GM12891 (cell line): ENCODE measurements at places on chromosomes 7 and 10.

DNA sequence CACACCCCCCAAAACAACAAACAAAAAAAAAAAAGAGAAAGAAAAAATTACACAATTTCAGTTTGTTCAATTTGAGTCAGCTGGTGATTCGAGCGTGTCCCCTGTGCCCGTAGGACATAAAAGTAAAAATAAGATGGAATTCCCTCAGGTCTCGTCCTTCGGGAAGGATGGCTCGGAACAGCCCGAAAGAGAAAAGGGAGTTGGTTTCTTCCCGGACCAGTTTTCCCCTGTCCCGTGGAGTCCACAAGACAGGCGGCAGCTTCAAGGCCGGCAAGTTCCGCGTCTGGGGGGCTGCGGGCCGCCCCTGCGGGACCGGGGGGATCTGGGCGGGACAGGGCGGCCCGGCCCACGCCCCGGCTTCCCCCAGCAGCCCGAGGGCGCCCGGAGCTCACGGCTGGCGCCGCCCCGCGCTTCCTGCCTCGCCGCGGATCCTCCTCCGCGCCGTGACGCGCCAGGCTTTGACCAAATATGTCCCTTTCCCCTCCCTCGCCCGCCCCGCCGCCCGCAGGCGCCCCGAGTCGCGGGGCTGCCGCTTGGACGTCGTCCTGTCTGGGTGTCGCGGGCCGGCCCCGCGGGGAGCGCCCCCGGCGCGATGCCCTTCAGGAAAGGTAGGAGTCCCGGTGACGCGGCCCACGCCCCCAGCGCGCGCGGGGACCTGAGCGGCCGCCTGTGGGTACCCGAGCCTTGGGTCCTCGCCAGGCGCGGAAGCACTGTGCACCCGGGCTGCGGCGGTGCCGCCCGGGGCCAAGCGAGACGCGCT lies 55.8 kb downstream of the RBM17 start:
- peak; percentile 89 for DNase-seq

DNA sequence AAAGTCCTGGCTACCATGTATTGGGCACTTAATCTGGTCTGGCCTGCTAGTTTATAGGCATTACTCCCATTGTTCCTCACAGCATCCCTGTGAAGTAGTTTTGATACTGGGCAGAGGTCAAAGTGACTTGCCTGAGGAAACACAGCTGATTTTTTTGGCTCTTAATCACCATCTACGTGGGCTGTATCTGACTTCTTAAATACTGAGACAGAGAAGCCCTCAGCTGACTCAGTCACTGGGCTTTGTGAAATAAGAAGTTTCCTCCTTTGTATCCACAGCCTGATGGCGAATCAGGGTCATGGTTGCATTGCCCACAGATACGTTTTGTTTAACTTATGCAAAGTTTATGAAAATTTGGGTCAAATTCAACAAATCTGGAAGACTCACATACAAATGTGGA lies 13.2 kb downstream of the TACR2 start:
- no peak for DNase-seq

GRCh38 chr7:24464861-24465260 lies 108.4 kb upstream of the PALS2 start:
- DNase-seq, result no peak

GRCh38 chr10:36280890-36281499 lies 638.9 kb upstream of the FZD8 start:
- DNase-seq, result no peak

- DNase-seq, result no peak
These were observed 15.0 kb downstream of the DAGLB start for GRCh38 chr7:6432781-6433180.

DNA sequence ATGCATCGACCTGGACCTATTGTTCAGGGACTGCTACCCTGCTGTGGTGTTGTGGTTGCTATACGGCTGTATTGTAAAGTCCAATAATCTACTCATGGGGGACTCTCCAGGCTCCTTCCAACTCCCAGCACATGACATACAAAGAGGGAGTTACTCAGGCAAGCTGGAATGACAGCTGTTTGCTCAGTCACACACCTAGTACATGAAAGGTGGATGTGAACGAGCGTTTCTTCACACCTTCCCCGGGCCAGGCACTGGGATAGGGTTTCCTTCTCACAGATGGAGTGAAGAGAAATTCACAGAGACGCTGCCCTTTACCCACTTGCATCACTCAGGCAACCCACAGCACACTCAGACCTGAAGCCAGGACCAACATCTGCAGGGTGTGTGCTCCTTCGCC lies 215.7 kb downstream of the TNS3 start:
- DNase-seq, result no peak

DNA sequence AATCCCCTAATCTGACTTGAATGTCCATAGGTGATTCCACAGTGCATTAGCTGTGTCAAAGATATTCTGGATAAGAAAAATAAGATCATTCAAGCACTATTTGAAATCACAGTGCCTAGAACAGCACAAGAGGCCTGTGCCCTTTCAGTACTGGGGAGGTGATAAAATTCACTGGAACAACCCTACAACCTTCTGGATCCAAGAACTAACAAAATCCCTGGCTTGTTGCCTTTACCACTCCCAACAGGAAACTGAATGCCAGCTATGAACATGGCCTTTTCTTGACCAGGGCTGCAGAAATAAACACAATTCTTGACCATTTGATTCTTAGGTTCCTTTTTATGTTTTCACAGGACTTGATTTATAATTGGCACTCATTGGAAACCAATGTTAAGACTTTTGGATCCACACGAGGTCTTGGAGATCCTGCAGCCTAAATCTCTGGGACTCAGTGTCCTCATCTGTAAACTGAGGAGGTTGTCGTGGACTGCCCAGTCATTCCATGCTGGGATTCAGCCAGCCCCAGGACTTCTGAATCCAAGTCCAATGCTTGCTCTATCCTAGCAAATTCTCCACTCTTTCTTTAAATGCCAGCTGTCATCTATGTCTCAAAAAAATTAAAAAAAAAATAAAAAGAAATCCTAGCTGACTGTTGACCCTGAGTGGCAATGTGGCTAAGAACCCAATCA lies 624.7 kb downstream of the KCNMA1 start:
- no peak for DNase-seq

DNA sequence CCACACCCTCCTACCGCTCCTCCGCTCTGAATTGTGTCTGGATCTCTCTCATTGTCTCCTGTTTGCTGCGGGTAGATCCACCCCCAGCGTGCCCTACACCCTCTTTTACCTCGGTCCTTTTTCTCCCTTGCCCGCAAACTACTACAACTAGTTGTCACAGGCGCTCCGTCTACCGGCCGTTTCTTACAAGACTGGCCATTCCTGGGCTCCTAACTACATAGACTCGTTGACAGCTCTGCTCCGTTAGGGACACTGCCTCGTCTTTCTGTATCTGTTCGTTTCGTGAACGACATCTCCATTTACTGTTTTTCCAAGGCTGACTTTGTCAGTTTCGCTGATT lies 786 bp downstream of the TAF3 start:
- peak; percentile 10 for DNase-seq

DNA sequence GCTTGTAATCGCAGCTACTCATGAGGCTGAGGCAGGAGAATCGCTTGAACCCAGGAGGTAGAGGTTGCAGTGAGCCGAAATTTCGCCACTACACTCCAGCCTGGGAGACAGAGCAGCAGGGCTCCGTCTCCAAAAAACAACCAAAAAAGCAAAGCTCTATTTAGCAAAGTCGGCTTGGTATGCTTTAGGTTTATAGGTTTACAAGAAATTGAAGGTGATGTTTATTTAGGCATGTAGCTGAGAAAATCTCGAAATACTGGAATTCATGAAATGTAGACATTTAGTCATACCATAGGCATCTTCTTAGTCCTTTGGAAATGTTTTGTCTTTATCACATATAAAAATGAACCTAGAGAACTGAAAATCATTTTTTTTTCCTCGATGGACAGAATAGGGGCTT lies 453.8 kb upstream of the ANKRD30A start:
- no peak for DNase-seq

DNA sequence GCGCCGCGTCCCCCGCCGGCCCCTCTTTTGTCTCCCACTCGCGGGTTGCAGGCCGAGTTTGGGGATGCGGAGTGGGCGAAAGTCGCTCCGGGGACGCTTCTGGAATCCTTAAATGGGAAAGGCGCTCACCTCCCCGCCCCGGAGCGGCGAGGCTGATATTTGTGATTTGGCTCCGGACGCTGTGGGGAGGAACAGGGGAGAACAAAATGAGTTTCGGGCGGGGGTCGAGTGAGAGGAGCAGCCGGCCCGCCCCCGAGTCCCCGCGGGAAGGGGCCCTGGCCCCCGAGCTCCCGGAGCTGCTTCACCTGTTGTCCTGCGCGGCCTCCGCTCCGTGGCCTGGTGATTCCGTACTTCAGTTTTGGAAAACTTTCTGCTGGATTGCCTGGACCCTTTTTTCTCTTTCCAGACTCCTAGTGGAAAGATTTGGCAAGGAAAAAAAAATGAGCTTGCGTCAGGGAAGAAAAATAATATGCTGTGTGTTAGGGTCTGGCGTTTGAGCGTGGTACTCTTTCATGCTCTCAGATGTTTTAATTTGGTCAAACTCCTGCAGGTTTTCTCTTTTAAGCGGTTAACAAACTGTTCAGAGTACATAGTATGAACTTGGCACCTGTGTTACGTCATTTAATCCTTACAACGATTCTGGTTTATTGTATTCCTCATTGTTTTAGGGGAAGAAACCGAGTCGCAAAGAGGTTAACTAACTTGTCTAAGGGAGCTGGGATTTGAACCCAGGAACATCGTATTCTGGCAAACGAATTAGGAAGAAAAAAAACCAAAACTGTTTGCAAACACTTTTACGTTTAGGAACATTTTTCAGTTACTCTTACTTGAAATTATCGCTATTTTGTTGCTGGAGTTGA lies 924 bp downstream of the BMPR1A start:
- no peak for DNase-seq

DNA sequence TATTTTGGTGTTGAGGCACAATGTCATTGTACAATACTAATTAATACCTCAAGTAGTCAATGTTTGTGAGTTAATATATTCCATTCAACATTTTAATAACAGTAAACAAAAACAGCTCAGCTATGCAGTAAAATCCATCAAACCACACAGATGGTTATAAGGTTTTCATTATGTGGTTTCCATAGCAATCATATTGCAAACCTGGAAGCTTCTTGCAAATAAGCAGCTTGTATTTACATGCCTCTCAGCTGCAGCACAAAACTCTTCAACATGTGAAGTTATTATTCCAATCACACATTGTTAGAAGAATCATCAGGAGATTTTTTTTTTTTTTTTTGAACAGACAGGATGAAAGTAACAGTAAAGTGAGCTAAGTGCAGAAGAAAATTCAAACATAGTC lies 170.2 kb downstream of the SKAP2 start:
- no peak for DNase-seq

- no peak for DNase-seq
These were observed 836.1 kb upstream of the KCND2 start for GRCh38 chr7:119436882-119437281.

- peak; percentile 50 for DNase-seq
These were observed 570 bp upstream of the PRTFDC1 start for GRCh38 chr10:24952707-24953645.

GRCh38 chr10:132407243-132407746 lies 10.3 kb downstream of the PWWP2B start:
- DNase-seq, result no peak

GRCh38 chr7:70926666-70927065 lies 205.3 kb upstream of the GALNT17 start:
- no peak for DNase-seq

DNA sequence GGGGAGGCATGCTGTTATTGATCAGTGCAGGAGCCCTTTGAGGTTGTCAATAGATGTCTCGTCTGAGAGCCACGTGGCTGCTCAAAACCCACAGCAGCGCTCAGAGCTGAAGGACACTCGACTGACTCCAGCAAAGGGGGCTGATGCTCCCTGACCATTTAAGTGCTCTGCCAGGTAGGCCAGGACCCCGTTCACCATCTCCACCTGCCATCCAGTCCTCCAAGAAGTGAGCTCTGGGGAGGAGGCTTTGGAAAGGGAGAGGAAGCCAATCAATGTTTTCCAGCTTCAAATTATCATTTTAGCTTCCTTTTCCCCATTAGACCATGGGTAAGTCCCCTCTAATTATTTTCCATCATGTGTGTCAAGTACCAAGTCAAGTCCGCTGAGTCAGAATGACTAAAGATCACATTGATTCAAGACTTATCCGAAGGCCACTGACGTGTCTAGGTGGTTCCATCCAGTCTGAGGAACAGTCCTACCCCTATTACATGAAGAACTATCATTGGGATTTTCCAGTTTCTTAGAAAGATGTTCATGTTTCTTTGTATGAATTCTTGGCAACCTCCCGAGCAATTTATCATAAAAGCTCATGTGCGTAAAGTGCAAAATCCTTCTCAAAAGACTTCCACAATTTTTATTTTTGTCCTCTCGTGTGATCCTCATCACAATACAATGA lies 302.6 kb upstream of the LYZL1 start:
- no peak for DNase-seq

DNA sequence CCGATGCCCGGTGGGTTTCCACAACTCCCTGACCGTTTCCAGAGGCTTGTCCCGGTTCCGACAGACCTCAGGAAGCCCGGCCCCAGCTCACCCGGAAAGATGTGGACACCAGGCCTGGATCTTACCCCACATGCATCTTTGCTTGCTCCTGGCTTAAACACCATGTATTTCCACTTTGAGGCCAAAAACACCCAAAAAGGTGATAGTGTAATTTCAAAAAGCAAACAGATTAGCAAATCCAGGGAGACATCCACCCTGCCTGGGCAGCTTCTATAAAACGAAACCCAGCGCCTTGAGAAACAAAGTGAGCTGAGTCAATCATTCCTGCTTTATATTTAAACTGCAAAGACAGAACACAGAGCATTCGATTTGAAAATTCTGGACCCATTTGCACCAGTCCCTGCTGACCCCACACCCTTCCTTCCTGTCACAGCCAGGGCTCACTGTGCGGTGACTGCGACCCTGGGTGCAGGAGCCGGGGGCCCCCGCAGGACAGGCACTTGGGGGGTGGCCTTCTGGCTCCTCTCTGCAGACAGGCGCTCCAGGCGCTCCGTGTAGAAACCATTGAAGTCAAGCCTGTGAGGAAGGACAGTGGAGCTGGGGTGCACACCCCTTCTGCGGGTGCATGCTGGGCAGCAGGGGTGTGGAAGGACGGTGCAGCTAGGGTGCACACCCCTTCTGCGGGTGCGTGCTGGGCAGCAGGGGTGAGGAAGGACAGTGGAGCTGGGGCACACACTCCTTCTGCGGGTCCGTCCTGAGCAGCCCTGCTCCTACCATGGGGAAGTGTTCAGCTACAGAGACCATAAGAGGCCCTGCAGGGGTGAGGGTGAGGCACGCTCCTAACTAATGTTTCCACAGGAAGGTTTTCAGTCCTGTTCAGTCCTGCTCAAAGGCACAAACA lies 2.9 kb upstream of the ADAM8 start:
- no peak for DNase-seq

DNA sequence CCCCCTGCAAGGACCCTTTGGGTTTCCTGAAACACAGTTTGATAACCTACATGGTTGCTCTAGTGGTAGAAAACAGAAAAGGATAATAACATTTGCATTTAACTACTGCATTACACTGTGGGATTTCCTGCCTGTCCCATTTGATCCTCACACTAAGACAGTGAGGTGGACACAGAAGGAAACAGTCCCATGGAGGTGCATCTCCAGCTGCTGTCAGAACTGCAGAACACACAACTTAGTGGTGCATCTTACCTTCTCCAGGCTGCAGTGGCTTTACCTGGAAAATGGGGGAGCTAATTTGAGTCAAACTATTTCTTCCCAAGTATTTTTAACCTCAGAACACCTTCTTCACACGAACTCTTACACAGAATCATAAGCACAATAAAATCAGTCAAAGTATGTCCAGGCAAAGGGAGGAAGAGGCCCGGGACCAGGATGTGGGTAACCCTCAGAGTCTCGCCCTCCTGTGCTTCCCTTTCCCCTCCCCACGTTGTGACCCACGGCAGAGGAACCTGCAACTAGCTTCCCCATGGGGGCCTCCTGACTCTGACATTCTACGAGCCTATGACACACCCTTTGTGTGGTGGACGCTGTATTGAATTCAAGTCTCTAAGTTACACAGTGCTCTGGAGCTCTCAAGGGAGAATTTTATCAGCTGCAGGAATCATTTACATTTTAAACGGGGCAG lies 33.7 kb downstream of the SCRN1 start:
- DNase-seq, result peak; percentile 28
